ENCODE measurements at places on chromosomes 3 and 15.

DNA sequence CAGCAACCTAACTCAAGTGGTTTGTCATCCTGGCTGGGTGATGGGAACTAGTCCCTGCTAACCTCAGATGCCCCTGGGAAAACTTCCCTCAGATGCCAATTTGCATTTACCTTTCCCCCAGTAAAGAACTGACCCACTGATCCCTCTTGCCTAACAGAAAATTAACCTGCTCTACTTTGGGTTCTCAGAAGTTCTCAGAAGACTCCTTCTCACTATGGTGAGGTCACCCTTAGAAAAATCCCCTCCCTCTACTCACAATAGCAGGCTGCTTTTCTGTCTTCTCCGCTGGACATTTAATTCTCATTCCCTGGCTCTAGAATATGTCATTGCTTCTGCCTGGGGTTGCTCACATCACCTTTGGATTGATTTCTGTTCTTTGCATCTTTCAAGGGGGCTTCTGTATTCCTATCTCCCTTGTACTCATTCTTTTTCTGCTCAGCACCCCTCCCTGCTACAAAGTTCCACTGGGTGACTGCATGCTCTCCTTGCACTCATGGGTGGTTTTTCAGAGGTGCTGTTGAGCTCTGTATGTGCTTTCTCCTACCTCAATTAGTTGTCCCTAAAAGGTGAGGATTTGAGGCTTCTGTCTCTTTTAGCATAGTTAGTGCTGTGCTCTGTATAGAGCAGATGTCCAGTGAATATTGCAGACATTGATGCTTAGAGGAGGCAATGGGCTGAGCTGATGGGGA, 869 bp downstream of the PLA1A start:
- DNase-seq = no peak

DNA sequence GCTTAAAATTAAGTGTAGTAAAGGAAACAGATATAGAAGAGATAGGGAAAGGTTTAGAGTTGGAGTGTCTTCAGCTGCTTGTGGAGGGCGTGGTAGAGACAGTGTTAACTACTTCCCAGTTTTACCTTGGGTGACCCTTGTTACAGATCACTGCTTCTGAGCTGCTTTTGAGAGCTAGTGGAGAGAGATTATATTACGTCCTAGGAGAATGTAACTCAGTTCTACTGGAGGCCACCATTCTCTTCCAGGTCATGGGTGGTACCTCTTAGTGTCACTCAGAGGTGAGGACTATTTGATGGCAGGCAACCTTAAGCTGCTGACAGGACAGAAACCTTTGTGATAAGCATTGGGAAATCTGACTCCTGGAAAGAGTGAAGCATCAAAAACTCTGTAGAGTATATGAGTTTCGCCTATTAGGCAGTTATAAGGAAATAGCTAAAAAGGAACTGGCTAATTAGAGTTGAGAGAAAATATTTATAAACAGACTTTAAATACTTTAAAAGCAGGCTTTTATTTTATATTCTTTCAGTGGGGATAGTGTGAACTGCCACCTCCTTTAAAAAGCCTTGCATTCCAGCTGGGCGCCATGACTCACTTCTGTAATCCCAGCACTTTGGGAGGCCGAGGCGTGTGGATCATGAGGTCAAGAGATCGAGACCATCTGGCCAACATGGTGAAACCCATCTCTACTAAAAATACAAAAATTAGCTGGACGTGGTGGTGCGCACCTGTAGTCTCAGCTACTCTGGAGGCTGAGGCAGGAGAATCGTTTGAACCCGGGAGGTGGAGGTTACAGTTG, 106.5 kb downstream of the ZNF609 start:
- DNase-seq = no peak

GRCh38 chr3:49998326-49998725, 58.4 kb downstream of the RBM6 start:
- no peak for DNase-seq

DNA sequence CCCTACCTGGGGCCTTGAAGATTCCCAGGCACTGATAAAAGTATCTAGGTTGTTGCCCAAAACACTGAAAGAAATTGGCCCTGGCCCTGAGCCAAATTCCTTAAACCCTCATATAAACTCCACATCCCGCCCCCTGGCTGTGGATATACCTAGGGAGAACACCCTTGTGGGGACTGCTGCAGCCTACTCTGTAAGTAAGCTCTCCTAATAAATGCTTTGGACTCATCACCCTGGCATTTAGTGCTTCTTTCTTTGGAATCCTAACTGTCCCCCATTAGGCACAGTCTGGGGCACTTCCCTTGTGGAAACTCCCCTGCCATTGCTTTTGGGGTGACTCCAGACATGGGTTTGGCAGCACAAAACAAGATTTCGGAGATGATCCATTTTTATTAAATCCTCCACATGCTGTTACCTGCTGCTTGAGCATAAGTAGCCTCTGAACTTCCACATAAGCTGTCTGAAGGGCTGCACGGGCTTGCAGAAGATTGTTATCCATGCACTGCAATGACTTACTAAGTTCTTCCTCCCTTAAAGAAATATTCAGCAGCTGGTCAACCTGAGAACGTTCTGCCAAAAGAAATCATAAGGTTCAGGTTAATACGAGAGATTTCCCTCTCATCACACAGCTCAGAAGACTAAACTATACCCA, 46.4 kb downstream of the ZNF106 start:
- no peak for DNase-seq

DNA sequence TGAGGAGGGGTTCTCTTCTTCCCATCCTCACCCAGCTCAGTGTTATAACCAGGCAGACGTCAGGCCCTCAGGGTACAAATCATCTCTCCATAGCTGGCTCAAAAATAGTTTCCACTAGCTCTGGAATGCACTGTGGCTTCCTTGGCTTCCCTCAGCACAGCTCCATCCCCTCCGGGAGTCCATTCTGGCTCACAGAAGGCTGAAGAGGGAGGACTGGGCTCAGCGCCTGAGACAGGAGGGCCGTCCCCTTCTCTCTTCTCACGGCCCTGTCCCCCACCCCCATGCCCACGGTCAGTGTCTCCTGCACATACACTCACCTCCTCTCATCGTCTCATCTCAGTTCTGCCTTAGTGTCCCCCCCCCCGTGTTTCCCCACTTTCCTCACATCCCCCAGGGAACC, 50.1 kb downstream of the UMPS start:
- no peak for DNase-seq

DNA sequence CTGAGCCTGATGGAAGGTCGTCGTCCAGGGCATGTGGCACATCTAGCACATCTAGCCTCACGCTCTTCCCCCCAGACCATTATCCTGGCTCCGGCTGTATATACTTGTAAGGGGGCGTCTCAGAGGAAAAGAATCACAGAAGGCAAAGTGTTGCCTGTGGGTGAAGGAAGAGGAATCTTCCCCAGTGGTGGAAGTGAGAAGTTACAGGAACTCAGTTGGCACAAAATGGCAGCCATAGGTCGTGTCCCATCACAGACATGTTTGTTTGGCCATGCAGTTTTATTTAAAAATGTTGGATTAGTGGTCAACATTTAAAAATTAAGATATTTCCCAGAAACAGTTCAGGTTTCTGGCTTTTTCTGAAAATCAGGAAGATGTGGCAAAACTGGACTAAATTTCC, 13.6 kb downstream of the GALNT15 start:
- no peak for DNase-seq

DNA sequence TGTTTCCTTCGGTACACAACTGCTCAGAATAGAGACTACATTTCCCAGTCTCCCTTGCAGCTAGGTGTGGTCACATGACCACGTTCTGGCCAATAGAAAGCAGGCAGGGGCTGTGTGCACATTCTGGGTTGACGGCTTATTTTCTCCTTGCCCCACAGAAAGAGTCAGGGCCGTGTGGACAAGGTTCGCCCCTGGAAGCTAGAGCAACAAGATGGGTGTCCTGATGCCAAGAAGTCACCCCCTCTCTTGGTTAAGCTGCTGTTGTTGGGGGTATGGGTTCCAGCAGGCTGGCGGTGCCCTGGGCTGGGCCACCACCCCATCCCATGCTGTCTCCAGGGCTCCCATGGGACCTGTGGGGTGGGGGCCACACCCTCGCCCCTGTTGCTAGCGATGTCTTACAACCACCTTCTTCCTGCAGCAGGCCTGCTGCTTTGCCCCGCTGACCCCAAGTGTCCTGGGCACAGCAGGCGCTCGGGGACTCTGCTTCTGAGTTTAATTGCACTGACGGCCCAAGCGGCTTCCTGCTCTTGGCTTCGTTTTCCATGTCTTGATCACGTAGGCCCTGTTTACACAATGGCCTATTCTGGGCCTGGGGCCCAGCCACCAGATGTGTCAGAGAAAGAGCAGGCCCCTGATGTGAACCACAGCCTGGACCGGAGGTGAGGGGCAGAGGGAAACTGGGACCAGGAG, 24.9 kb downstream of the ABTB1 start:
- no peak for DNase-seq

DNA sequence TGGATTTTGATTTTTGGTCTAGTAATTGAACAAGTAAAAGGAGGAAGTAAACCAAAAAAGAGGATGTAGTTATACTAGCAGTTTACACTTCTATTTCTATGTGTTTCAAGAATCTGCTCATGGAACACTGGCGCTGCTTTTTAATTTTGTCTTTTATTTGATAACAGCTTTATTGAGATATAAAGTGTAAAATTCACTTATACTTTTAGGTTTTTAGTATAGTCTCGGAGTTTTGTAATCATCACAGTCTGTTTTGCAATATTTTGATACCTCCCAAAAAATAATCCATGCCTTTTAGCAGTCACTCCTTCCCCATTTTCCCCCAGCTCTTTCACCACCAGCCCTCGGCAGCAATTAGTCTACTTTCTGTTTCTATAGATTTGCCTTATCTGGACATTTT, 18.0 kb downstream of the UBE2E2 start:
- no peak for DNase-seq

DNA sequence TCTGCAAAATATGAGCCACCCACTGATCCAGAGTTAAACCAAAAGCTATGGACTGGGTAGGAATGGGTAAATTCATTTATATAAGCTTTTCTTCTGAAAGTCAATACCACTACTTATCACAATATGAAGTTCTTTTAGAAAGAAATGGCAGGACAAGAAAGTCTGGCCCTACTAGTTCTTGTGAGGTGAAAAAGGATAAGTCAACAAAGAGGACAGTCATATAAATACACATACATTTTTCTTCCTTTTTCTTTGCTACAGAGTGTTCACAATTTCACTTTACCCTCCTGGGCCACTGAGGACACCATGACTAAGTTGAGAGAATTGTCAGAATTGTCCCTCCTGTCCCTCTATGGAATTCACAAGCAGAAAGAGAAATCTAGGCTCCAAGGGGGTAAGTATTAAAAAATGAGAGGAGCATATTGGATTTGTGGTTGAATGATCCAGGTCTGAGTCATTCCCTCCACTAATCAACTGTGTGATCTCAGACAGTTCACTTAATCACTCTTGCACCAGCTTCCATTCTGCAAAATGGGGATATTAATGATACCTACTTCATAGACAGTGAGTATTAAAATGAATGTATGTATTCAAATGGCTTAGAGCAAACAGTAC, 27.6 kb downstream of the ACP3 start:
- no peak for DNase-seq

GRCh38 chr3:7518456-7518855, 657.5 kb downstream of the GRM7 start:
- DNase-seq = no peak

DNA sequence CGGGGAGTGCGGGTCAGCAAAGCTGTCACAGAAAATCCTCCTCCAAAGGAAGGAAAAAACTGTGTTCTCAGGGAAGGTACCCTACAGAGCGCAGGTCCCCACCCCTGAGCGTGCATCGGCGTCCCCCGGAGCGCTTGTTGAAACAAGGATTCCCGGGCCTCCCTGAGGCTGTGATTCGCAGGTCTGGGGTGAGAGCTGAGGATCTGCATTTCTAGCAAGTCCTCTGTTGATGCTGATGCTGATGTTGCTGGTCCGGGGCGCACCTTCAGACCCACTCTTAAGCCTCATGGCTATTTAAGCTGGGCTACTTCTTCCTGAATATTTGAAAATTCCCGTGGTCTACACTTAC, 226.2 kb upstream of the IGF1R start:
- DNase-seq = no peak

DNA sequence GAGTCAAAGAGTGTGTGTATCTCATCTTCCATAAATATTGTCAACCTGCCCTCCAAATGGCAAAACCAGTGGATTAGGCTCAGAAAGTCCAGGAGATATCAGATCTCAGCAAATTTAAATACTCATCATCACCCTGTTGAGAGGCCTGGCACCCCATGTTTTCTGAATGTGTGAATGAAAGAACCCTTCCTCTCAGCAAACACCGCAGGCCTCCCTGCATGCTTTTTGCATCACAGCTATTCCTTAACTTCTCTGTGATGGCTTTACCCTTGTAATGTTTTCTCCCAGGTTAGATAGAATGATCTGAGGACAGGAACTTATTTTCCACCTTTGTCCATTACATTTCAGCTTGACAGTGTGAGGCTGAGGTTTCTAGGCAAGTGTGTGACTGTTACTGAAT, 43.6 kb upstream of the NMNAT3 start:
- no peak for DNase-seq

DNA sequence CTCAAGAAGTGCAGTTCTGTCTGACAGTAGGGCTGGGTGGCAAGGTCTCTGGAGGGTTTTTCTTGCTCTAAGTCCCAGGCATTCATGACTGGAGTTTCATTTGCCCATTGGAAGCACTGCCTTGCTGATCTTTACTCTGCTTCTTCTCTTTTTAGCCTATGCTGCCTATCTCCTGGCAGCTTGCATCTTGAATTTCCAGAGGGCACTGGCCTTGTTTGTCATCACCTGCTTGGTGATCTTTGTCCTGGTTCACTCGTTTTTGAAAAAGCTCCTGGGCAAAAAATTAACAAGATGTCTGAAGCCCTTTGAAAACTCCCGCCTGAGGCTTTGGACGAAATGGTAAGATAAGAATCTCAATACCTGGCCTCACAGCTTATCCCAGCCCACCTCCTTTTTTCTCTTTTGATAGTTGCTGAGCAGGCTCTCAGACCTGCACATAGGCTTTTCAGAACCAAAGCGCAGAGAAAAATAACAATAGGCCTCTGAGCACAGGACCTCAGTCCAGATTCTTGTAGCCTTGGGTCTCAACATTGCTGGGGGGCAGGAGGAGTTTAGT, 10.9 kb downstream of the SLC28A2 start:
- no peak for DNase-seq

GRCh38 chr3:190499122-190499521, 14.8 kb upstream of the IL1RAP start:
- DNase-seq = no peak

DNA sequence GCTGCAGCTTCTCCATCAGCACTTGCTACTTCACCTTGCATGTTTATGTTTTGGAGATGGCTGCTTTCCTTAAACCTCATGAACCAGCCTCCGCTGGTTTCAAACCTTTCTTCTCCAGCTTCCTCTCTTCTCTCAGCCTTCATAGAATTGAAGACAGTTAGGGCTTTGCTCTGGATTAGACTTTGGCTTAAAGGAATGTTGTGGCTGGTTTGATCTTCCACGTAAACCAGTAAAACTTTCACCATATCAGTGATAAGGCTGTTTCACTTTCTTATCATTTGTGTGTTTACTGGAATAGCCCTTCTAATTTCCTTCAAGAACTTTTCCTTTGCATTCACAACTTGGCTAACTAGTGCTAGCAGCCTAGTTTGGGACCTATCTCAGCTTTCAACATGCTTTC, 11.7 kb upstream of the GNAT1 start:
- DNase-seq = no peak

- DNase-seq = no peak
Observed at GRCh38 chr3:75906555-75907112, 121.3 kb upstream of the ZNF717 start.

GRCh38 chr15:43998607-43999006, 171.8 kb downstream of the WDR76 start:
- DNase-seq = no peak
